ENCODE measurements at places on chromosomes 6 and 20.

GRCh38 chr6:161035182-161035980, 43.8 kb downstream of the MAP3K4 start:
- no peak for DNase-seq

- DNase-seq: no peak
These were observed 118.5 kb upstream of the MMS22L start for GRCh38 chr6:97401533-97401932.

DNA sequence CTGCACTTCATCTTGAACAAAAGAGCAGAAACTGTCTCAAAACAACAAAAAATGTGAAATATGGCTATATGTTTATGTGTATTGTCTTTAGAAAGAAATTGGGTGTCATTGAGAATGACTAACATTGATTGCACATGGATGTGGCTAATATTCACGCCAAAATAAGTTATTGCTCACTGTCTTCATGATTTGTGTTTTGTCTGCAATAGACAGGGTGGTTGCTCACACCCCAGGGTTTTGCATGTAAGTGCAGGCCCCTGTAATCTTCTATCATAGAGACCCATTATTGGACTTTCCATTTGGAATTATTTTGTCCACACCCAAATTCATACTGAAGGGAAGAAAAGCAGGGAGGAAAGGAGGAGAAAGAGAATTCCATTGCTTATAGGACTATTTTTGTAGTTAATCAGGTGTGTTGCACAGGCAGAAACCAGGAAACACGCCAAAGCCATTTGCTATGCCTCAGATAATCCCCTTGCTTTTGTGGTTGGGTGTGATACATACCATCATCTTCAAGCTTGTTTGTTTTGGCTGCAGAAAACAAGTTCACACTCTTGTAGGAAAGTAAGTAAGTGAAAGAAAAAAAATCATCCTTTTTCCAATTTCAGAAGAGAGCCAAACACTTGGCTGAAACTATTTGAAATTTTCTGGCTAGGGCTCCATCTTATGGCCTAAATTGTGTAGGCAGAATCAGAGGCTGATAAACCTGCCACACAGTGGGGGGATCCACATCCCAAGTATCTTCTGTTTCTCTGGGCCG, 214.1 kb downstream of the COL12A1 start:
- DNase-seq: no peak

GRCh38 chr6:24930431-24930871, 5.3 kb downstream of the RIPOR2 start:
- DNase-seq: no peak

GRCh38 chr6:113920663-113921267, 50.2 kb downstream of the HDAC2 start:
- no peak for DNase-seq

- no peak for DNase-seq
These were observed 29.8 kb downstream of the DAAM2 start for GRCh38 chr6:39821742-39822532.

DNA sequence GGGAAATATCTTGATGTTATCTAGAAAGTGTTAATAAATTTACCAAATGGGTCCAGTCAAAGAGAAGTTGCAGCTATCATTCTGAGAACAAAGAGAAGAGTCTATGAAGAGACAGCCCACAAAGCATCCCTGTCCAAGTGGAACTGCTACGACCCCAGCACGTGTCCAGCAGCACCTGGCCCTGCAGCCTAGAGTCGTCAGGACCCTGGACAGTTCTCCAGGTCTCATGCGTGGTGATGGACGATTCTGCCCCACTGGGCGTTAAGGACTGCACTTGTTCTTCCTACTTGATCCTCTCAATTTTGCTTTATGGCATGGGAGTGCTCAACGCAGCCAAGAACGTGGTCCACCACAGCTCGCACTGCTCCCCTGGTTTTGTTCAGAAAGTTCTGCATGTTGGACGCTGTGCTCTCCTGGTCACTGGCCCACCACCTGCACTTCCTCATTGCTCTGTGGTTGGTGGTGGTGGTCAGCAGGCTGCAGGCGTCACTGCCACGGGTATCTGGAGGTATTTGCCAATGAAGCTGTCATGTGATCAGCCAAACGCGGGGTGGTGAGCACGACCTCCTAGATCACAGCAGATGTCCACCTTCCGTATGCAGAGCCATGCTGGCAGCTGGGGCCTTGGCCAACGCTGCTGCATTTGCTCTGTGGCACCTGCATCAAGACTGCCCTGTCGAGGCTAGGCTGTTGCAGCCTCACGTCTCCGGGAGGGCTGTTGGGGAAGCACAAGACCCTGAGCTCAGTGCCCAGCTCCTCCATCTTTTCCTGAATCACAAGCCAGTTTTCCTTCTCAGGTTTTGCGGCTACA, 356.4 kb downstream of the CDH4 start:
- DNase-seq: no peak

DNA sequence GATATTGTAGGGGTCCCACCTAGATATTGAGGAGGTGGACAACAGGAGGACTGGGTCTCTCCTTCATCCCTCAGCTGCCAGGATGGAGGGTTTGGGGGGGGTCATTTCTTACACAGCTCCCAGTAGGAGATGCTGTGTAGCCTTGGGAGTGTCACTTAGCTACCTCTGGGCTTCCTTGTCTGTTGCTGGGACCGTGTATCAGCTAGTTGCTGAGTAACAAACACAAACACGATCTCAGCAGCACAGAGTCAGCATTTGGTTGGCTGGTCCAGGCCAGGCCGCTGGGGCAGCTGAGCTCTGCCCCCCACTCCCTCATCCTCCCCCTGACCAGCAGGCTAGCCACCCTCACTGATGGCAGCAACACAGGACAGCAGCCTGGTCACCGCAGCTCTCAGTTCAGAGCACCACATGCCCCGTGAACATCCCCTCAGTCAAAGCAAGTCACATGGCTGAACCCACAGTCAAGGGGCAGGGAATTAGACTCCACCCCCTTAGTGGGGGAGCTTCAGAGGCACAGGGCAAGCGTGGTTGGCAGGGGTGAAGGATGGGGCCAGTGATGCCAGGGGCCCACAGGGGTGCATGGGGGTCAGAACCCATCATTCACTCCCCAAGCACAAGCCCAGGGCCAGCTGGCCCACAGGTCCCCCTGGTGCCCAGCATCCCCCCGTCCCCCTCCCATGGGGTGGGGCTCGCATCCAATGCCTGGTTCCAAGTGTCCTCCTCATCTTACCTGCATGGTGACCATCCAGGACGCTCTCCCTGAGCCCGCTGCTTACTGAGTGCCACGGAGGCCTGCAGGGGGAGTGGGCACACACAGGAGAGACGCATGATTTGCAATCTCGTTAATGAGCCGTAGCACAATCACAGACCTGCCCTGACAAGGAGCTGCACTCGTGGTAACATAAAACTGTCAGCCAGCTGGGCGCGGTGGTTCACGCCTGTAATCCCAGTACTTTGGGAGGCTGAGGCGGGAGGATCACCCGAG, 112.4 kb downstream of the TAF4 start:
- DNase-seq: peak; percentile 91

DNA sequence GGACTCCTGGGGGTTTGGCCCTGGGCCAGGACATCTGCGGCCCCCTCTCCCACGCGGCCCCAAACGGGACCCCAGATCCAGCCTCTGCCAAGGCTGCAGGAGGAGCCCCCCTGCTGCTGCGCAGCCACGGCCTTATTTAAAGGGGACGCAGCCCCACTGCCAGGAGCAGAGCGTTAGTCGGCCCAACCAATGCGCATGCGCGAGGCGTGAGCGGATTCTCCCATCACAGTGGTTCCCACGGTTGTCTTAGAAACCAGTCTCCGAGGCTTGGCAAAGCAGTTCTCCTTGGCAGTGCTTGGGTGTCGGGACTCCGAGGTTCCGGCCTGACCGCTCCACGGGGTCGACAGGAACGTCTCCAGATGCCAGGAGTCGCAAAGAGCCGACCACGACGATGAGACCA, 288.3 kb upstream of the ZNF337 start:
- peak; percentile 85 for DNase-seq

GRCh38 chr6:36731622-36732310, 34.1 kb downstream of the RAB44 start:
- DNase-seq: peak; percentile 23

- no peak for DNase-seq
These were observed 13.9 kb upstream of the CD164 start for GRCh38 chr6:109396046-109396718.

DNA sequence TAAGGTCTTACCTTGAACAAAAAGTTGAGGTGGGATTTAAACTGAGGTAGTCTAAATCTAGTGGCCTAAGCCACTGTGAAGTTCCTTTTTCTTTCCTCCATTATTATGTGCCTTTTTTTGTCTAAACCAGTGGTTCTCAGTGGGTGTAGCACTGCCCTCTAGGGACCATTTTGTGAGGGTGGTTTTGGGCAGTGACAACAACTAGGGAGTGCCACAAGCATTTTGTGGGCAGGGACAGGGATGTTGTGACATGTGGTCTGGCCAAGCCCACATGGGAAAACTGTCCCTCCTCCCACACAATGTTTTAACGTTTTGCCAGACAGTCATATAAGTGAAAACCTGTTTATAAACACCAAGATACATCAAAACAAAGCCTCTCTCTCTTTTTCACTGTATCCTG, 899.4 kb upstream of the FLRT3 start:
- peak; percentile 84 for DNase-seq

GRCh38 chr6:43093436-43094289, 17.5 kb downstream of the PTK7 start:
- peak; percentile 53 for DNase-seq

DNA sequence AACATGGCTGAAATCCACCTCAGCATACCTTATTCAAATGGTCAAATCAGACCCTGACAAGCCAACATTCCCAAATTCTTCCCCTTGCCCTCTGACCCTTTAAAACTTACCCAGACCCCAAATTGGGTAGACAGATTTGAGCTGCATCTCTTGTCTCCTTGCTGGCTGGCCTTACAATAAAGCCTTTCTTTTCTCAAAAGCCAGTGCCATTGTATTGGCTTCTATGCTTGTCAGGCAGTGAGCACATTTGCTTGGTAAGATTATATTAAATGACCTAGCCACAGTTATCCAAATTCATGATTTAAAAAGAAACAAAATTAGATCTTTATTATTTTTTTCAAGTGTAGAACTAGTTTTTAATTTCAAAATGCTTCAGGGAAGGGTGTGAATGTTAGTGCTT, 67.8 kb upstream of the FAM83B start:
- DNase-seq: no peak

GRCh38 chr6:5950361-5950785, 56.4 kb downstream of the NRN1 start:
- peak; percentile 3 for DNase-seq

DNA sequence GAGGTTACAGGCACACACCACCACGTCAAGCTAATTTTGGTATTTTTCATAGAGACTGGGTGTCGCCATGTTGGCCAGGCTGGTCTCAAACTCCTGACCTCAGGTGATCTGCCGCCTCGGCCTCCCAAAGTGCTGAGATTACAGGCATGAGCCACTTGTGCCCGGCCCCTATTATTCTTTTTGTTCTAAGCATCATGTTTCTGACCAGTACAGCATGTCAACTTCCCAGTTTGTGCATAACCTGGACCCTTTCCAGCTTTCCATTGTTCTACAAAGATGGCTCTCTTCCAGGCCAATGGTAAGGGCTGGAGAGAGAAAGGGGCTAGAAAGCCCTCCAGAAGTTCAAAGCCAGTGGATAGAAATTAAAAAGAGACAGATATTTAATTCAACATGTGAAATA, 91.3 kb upstream of the TNFAIP3 start:
- peak; percentile 35 for DNase-seq

- peak; percentile 37 for DNase-seq
These were observed 38.2 kb downstream of the NOX3 start for GRCh38 chr6:155417454-155417853.

DNA sequence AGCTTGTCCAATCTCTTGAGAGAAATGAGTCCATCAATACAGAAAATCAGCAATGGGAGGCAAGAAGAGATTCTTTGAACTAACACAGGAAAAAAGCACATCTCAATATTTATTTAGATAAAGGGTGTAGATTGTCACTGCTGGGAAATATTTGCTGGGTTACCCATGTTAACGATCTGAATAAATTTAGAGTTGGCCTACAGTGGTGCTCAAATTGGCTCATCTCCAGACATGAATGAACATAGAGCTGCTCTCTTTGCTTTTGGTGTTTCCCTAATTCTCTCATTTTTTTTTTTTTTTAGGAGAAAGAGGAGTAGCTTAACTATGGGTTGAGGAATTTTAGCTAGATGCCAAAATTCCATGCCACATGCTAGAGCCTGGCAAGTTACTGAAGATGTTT, 471.2 kb downstream of the PKHD1 start:
- peak; percentile 38 for DNase-seq

GRCh38 chr6:53699462-53699861, 33.9 kb upstream of the KLHL31 start:
- DNase-seq: no peak

DNA sequence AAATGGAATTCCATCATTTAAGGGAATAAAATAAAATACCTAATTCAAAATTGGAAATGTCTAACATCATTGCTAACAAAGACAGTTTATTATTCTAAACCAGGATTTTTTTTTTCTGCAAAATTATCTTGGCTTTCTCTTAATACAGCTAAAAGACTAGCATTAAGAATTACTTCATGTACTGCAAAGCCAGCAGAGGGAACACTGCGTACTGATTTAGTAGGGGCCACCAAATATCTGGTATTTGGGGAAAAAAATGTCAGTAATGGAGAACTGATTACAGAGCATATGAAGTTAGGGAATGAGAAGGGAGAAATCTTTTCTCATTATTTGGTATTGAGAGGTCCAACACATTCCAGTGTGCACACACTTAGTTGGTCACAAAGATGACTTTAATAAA, 3.2 kb upstream of the SOX4 start:
- DNase-seq: no peak

GRCh38 chr6:155440398-155441111, 15.1 kb downstream of the NOX3 start:
- no peak for DNase-seq

DNA sequence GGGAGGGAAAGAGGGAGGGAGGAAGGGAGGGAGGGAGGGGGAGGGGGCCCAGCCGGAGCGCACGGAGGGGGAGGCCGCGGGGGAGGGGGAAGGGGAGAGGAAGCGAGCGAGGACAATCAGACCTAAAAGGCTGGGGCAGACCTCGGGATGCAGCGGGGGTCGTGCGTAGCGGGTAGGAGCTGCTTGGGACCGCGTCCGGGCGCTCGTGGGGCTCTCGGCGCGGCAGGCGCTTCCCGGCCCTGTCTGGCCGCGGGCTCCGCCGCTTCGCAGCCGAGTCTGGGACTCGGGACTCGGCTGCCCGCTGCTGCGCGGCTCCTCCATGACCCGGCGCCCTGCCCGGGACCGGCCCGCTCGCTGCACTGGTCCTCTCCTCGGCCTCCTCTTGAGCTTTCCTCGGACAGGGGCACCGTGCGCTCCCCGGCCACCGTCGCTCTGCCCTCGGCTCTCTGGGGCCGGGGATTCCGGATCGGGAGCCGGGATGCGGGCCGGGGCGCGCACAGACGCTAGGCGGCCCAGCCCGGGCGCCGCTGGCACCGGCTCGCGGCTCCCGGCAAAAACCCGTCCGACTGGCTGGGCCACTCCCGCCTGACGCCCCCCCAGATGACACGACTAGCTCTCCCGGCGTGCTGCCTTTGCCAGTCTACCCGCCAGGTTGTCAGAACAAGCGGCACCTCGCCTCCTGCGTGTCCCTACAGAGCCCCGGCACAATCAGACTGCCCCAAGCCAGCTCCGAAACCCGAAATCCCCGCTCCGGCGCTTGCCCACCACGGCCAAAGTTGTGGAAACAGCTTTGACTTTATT, 2.2 kb downstream of the TFAP2A start:
- peak; percentile 71 for DNase-seq
